Stimulated activated CD4-positive, alpha-beta T cell treated with anti-CD3 and anti-CD28 coated beads, Interleukin-12 subunit alpha, Interleukin-12 subunit beta, amount 100 ng/mL, for 4 hours (primary cell): ENCODE measurements at places on chromosomes 12 and 14.

DNA sequence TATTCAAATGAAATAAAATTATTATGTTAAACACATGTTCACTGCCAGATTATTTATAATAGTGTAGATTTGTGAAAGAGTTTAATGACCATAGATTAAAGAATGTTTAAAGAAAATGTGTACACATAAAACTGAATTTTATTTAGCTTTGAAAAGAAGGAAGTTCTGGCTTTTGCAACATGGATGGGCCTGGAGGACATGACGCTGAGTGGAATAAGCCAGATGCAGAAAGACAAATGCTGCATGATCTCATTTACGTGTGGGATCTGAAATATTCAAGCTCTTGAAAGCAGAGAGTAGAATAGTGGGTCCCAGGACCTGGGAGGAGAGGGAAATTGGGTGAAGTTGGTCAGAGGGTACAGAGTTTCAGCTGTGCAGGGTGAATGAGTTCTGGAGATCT lies 1261.2 kb downstream of the TMEM121 start:
- no peak for DNase-seq

DNA sequence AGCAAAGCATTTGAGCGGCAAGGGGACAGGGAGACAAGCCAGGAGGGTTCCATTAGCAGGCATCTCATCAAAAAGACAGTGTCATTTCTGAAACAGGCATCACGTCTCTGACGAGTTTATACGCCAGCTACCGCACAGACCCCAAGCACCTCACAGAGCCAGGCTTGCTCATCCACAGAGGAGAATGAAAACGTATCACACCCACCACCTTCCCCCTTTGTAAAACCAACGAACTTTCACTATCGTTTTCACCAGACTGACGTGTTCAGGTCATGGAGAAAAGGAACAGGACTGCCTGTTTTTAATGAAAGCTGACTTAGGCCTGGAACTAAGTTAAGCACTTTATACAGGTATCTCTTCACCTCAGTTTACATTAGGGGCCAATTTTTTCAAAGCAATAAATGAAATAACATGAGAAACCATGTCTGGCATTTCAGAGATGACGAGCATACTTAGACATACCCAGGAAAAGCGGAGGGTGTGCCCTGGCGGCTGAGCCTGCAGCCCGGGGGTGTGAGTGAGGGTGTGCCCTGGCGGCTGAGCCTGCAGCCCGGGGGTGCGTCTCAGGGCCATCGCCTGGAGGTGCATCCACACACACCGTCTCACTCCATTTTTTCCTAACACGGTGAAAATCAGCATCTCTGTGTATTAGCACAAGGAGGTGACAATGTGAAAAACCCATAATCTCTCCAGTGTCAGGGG lies 41.9 kb downstream of the STX2 start:
- DNase-seq, result peak; percentile 16

GRCh38 chr12:120932058-120932457 lies 27.9 kb upstream of the SPPL3 start:
- no peak for DNase-seq

- no peak for DNase-seq
These were observed 8.4 kb downstream of the PACS2 start for GRCh38 chr14:105322791-105323556.

DNA sequence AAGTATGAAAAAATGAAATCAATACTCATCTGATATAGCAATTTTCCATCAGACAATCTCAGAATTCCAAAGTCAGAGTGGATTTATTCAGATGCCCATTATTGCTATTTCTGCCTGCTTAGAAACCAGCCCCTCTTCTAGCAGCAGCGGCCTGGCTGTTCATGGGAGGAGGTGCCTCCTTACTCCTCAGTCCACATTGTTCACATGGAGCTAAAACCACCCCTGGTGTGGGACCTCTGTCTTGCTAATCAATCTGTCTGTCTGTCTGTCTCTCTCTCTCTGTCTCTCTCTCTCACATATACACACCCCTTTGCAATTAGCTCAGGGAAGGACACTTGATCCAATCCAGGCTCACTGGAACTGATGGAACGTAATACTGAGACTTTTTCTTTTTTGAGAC lies 176.1 kb downstream of the APAF1 start:
- no peak for DNase-seq

GRCh38 chr14:52950898-52951680 lies at the start of gene FERMT2:
TSS of gene FERMT2 (minus strand) at chr14:52951050. CDS start at chr14:52950568, 482 bp downstream.
- DNase-seq, result peak; percentile 8
